ENCODE measurements at places on chromosomes 3 and 15.

GRCh38 chr3:40046149-40046548 lies 236.7 kb downstream of the MYRIP start:
- no peak for DNase-seq

DNA sequence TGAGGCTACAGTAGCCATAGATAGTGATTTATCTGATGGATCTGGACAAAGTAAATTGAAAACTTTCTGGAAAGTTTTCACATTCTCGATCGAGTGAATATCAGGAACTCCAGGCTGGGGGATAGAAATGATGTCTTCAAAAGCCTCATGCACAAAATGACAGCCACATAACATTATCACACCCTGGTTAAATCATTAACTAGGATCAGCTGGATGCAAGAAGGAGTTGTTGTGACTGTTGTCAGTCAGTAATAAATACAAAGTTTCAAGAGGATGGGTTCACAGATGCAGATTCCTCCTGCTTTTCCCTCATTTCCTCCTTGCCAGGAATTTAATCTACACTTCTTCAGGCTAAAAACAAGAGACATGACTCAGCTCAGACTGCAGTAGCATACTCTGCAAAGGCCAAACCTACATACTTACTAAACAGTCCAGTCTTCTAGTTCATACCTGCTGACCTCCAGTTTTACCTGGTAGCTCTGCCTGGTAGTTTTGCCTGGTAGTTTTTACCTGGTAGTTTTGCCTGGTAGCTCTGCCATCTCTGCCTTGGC lies 40.9 kb downstream of the C2CD4A start:
- no peak for DNase-seq

GRCh38 chr3:30843877-30844276 lies 50.6 kb downstream of the GADL1 start:
- no peak for DNase-seq

DNA sequence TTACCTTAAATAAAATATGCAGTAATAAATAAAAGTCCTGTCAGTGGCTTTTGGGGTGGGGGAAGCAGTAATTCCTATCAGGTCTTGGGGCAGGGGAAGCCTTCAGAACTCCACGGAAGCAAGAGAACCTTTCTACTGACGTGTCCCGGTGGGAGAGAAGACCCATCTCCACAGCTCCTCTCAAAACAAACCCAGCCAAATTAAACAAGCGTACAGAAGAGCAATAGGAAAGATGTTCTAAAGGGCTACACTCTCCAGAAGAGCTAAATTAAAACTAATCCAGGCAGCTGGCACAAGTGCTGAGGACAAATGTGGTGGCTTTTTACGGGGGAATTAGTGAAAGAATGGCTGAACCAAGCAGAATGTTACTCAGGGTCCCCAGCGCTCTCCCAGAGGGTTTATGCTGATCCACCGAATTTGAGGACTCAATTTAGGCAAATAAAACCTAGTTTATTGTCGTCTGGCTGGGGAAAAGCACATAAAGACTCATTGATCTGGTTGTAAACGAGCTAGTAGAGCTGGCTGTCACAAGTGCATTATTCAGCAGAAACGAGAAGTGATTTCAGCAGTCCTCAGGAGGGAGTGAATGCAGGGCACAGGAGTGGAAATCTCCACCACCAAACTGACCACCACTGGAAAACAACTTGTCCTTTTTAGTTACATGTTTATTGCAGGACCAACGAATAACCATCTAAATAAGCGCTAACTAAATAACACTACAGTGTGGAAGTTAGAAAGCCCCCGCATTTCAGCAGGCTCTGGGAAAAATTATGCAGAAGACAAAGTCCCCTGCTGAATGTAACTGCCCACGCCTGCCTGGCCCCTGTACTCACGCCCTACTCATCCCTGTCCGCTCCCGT lies 13.5 kb downstream of the BFSP2 start:
- DNase-seq = no peak

DNA sequence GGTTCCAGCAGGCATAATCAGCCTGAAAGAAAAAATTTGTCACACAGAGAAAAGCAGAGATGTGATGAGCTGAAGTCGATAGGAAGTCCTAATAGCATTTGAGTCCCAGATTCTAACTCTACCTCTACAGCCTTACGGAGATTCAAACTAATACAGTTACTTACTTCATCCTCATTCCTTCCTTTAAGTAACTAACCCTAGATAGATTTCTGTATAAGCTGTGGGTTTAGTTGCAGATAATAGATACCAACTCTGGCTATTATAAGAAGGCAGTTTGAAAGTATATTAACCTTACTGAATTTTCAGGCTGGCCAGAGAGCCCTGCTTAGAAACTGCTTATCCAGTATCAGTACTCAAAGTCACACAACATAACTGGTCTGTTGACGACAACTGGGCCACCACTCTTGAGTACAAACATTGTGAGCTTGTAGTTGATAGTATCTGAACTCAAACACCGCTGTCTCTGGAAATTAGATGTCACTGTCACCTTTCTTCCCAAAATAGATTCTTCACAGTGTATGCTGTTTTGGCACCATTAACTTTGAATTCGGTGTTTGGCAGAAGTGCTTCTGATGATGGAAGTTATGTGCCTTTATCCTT lies 484.3 kb downstream of the DIPK2A start:
- no peak for DNase-seq

DNA sequence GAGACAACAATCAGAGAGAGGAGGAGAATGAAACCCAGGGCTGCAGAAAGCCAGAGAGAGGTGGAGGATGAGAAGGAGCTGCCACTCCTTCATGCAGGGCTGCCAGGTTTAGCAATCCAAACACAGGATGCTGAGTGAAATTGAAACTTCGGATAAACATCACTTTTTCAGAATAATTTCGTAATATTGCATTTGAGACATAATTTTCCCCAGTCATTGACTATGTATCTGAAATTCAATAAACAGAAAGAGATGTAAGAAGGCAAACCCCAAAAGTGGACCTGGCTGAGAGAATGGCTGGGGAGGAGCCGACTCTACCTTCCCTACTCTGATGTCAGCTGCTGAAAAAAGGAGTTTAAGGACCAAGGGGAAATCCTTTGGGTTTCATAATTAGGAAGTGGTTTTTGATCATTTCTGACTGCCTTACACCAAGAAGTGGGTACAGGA lies 33.8 kb downstream of the SLC9A9 start:
- no peak for DNase-seq

GRCh38 chr3:127613406-127613805 lies 15.2 kb downstream of the MCM2 start:
- DNase-seq = no peak

GRCh38 chr3:196517919-196518318 lies 2.8 kb upstream of the SMCO1 start:
- no peak for DNase-seq

- no peak for DNase-seq
Measured at GRCh38 chr3:175214216-175214615, 355.1 kb downstream of the NAALADL2 start.

GRCh38 chr3:33372218-33373081 lies 67.8 kb downstream of the UBP1 start:
- DNase-seq = peak; percentile 39

DNA sequence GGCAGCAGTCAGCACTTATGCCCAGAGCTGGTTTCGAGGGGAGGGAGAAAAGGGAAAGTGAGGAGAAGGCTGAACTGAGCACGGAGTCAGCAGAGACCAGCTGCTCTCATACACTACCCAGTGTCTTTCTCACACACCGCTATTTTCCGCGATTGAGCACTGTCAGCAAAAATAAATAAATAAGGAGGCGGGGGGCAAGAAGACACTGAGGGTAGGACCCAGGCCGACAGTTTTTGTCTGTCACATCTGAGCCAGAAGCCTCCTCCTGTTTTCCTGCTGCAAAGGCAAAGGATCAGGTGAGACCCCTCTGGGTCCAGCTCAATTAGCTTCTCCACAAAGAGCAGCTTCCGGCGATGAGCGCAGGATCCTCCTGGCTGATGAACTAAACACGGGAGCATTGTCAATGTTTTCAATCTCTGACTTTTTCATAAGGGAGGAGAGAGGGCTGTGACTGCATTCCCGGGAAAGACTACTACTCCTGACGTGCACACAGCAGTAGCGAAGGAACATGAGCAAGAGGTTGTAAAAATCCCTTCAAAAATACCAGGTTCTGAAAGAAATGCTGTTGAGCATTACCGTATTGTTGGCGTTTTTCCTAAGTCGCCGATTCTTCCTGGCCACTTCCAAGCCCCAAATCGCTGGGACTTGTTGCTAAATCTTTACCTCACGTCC lies 1.3 kb downstream of the FRMD5 start:
- no peak for DNase-seq

- no peak for DNase-seq
Measured at GRCh38 chr3:116263842-116264545, 181.3 kb downstream of the LSAMP start.

DNA sequence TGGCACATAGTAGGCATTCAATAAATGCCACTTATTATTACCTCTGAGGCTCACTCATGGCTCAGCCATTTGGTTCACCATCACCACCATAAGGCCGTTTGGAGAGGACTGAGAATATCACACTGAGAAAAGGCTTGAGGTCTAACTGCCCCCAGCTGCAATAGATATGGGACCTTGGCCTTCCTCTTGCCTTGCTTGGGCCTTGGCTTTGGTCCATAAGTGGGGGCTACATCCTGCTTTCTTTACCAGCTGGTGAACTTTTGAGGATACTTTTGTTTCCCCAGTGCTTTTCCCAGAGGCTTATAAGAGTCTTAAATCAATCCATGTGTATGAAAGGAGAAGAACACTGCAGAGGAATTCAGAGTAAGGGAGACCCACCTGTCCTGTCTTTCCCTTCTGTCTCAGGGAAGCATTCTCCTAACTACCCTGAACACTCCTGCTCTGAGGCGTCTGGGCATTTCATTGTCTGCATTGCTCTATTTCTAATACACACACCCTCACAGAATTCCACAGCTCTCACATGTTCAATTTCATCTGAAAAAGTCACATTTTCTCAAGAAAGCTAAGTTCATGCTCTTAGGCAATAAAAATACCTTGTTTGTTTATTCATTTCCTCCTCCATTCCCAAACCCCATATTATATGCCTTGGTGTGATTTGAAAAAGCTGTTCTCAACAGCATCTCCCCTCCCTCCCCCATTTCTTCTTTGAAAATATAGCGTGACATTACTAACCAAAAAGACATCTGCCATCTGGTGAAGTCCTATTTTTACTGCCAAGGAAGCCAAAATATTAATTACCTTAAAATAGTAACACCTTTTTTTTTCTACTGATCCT lies 22.5 kb upstream of the KCNMB2 start:
- DNase-seq = no peak

DNA sequence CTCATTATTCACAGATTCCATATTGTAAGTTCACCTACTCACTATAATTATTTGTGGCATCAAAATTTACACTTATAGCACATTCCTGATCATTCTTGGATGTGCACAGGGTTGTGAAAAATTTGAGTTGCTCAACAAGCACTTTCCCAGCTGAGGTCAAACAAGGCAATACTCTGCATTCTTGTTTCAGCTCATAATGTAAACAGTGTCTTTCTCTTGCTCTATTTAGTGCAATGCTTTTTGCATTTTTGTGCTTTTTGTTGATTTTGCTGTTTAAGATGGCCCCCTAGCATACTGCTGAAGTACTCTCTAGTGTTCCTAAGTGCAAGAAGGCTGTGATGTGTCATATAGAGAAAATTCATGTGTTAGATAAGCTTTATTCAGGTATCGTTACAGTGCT lies 66.7 kb upstream of the TNIK start:
- no peak for DNase-seq

DNA sequence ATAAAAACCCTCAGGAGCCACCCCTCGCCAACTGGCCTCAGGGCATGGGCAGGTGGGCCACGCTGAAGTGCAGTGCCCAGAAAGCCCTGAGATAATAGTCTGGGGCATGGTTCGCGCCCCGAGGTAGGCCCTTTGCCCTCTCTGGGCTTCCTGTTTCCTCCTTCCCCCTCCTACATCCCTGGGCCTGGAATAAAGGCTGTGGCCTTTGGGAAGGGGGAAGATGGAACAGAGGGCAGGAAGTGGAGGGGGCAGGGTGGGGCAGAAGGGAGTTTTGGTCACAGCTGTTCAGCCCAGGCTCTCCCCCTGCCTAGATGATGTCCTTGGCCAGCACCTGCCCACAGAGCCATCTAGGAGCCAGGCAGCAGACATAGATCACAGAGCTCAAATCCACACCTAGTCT lies 11.3 kb downstream of the CSRNP1 start:
- no peak for DNase-seq

- no peak for DNase-seq
Measured at GRCh38 chr15:39785139-39785538, 2.5 kb upstream of the FSIP1 start.

DNA sequence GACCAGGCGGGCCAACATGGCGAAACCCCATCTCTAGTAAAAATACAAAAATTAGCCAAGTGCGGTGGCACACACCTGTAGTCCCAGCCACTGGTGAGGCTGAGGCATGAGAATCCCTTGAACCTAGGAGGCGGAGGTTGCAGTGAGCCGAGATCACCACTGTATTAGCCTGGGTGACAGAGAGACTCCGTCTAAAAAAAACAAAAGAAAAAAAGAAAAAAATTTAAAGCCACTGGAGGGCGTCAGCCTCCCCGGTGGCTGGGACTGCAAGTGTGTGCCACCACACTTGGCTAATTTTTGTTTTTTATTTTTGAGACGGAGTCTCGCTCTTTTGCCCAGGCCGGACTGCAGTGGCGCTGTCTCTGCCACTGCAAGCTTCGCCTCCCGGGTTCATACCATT lies 7.9 kb downstream of the RTF1 start:
- no peak for DNase-seq

DNA sequence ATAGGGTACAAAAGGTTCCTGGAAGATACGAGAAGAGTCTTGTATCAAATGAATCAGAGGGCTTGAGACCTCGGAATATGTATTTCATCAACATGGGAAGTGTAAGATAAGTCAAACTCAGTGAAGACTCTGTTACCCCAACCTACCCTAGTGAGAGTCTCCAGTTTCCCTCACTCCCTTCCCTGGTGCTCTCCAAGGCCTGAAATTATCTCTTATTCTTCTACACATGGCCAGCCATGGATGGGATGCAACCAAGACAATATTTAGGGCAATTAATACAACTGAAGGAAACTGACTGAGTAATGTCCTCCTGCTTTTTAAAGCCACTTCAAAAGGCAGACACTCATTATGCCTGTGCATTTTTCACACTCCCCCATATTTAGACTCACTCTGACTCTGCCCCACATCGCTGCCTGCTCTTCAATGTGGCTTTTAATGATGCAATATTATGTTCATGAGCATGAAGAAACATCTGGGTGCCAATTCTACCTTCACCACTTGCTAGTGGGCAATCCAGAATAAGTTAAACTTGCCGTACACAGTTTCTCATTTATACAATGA lies 137.1 kb upstream of the THBS1 start:
- no peak for DNase-seq

- no peak for DNase-seq
Measured at GRCh38 chr3:13261104-13261830, 158.9 kb downstream of the NUP210 start.

DNA sequence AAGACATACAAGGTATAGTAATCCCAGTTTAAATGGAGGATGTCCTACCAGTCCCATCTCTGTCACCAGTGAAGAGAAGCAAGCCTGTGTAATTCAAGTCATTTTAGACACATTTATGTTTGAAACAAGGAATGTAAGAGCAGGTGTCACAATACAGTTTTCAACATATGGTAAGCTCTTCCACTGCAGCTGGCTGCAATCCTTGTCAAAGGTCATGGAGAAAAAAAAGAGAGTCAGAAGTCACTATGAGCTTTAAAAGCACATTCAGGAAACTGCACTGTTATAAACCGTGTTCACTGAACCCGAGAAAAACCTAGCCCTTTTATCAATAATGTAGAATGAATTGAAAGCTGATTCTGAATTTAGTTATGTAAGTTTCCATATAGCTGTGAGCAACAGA lies 206.4 kb downstream of the NAALADL2 start:
- DNase-seq = no peak

Data from activated CD8-positive, alpha-beta memory T cell treated with anti-CD3 and anti-CD28 coated beads, Interleukin-2, amount 50 U/mL, for 4 hours (primary cell).